ENCODE measurements at places on chromosomes 2 and 18. TPM values are rescaled to one million over a fixed set of nuclear protein-coding genes. Genes with fewer than 3 reads are reported as not detected.

MOB1A gene
- 111 TPM for polyA plus RNA-seq

- no peak overlapping the region for H3K4me3 ChIP-seq
- DNase-seq: no peak
- peaks cover 2% of the 10 kb centered on the region for H3K4me1 ChIP-seq
- H3K27me3 ChIP-seq: no peaks in the 10 kb centered on the region
- H3K36me3 ChIP-seq: no peaks in the 10 kb centered on the region
Observed at GRCh38 chr18:6428851-6429395, 14.2 kb upstream of the L3MBTL4 start.

DNA sequence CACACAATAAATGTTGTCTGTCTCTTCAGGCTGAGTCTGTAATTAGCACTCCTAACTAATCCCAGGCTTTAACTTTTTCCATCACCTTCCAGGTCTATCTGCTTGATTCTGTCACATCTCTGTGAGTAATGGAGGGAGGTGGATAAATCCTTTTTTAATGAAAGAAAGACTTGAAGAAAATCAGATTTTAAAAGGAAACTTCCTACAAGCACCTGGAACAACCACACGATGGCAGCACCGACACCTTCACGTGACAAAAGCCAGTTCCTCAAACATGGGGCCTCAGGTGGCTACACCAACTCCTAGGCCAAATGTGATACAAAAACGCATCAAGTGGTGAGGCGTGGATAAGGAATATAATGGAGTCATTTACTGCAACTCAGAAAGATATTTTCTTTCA lies 41.8 kb downstream of the TGFBRAP1 start:
- no peaks in the 10 kb centered on the region for H3K27me3 ChIP-seq
- no peak for DNase-seq
- peaks cover 1% of the 10 kb centered on the region for H3K4me1 ChIP-seq

DNA sequence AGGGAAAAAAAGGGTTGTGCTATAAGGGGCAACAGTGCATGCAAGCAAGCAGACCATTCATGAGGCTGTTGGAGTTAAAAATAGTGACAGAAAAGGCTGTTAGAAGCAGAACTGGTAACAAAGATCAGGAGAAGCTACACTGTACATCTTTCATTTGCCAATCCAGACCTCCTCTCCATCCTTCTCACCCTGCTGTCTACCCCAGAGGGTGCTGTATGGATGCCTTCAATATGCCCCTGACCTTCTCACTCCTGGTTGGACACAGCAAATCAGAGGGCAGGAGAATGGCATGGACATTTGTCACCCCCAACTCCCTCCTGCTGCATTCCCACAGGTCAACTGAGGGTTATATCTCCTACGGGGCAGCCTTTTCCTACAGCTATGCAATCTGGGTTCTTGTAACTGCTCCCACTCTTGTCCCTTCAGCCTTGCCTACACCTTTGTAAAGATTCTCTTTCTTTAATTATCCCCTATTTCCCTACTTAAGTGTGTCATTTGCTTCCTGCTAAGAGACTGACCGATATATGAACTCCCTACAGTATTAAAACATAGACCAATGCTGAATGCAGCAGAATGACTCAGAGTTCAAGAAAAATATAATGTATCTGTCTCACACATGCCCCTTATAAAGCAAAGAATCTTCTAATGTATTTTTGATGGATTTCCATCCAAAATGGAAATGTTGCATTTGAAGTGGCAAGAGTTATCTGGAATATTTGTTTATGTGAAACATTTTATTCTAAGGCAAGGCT lies 169.2 kb upstream of the NCKAP5 start:
- peaks cover 8% of the 10 kb centered on the region for H3K27me3 ChIP-seq
- no peak for DNase-seq
- no peak overlapping the region for H3K4me3 ChIP-seq
- H3K27ac ChIP-seq: no peak overlapping the region
- H3K4me1 ChIP-seq: no peaks in the 10 kb centered on the region

DUSP2 gene
- polyA plus RNA-seq: 24.3 TPM

DNA sequence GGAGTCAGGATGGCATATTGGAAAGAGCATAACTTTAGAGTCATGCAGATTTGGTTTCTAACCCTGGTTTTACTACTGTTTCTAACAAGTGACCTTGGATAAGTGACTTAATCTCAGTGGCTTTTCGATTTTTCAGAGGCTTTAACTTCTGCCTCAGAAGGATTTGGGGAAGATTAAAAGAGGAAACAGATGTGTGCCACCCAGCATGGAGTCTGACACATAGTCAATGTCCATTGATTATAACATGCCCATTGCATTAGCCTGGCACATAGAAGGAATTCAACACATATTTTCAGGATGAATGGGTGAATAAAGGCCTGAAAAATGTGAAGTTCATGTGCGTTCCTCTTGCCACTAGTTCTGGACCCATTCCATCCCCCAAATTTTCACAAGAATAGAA lies 438.2 kb downstream of the EPHA4 start:
- no peak overlapping the region for H3K4me3 ChIP-seq
- H3K4me1 ChIP-seq: no peaks in the 10 kb centered on the region
- no peak overlapping the region for H3K27ac ChIP-seq
- no peak for DNase-seq

IL1A gene
- polyA plus RNA-seq: not detected

DNA sequence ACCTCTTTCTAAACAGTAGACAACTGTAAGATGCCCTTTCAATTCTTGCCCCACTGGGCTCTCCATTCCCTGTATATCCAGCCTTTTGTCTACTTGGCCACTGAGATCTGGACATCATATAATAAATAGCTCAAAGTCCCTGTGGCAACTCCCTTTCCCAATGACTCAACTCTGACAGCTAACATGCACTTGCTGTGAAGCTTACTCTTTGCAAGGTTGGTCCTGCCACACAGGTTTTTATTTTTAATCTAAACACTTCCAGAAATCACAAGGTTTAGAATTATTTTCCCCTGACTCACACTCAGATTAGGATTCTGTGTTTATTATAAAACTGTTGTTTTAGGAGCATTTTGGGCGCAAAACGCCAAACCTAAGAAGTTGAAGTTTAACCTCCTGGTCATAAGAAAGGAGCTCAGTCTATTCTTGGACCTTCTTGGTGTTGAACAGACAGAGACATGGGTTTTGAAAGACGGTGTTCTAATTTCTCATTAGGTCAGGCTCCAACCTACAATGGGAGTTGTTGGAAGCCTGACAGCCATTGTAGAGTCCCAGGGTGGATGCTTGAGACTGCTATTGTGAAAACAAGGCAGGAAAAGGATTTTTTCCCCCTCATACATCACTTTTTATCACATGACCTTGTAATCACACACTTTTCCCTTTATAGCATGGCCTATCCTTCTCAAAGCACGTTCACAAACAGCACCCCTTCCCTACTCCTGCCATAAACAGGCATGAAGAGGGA lies 124.7 kb upstream of the SERPINE2 start:
- no peaks in the 10 kb centered on the region for H3K36me3 ChIP-seq
- no peak overlapping the region for H3K4me3 ChIP-seq
- DNase-seq: no peak

DNA sequence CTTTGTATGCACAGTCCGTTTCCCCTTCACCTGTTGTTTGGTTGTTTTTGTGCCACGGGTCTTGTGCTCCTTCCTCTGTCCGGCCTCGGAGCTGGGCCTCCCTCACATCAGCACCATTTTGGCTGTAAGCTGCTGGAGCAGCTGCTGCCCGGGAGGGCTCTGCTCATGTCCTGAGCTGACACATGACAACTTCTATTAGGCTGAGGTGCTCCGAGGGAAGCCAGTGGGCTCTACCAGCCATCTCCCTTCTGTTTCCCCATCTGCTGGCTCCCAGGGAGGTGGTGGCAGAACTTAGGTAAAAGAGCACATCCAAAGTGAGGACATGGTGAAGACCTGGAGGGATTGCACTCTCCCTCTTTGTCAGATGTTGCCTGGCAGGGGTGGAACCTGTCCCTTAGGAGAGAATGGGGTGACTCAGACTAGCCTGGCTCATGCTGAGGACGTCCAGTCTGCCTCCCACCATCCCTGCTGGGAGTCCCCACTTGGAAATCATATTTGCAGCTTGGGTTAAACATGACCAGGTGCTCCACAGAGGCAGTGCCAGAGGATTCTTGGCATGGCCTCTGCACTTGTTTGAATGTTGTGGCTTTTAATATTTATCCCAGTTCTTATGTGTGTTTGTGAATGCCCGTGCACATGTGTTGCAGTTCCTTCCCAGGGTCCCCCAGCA lies 49.8 kb upstream of the TNP1 start:
- no peak for DNase-seq
- H3K4me3 ChIP-seq: no peak overlapping the region
- H3K4me1 ChIP-seq: no peaks in the 10 kb centered on the region
- H3K27me3 ChIP-seq: peaks cover 2% of the 10 kb centered on the region
- H3K36me3 ChIP-seq: no peaks in the 10 kb centered on the region

DNA sequence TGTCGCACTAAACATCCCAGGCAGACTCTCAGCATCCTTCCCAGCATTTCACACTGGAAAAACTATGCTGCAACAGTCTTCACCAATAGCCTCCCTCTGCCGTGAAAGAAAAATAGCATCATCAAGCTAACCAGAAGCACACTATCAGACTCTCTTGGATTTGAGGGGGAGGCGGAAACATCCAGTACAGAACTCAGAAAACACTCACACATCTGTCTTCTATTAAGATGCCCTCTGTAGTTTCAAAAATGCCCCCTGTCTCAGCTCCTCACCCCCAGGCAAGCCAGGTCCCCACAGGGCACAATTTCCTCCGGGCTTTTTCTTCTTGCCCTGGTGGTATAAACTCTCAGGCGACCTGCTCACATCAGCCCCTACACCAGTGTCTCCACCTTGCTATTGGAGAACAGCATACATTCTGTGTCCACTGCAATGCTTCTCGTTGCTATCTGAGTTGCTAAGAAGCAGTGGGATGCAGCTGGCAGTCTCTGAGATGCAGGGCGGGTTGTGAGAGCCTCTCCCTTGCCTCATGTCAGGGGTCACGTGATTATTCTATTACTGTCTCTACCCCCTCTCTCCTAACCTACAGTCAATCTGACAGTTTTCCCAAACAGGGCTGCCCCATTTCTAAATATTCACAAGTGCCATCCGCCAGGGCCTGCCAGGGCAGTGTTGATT lies 189.9 kb downstream of the INO80D start:
- H3K36me3 ChIP-seq: no peaks in the 10 kb centered on the region
- no peaks in the 10 kb centered on the region for H3K4me1 ChIP-seq
- DNase-seq: no peak
- H3K27ac ChIP-seq: no peak overlapping the region
- H3K27me3 ChIP-seq: peaks cover 1% of the 10 kb centered on the region

IL36A gene
- 0.47 TPM for polyA plus RNA-seq

DNA sequence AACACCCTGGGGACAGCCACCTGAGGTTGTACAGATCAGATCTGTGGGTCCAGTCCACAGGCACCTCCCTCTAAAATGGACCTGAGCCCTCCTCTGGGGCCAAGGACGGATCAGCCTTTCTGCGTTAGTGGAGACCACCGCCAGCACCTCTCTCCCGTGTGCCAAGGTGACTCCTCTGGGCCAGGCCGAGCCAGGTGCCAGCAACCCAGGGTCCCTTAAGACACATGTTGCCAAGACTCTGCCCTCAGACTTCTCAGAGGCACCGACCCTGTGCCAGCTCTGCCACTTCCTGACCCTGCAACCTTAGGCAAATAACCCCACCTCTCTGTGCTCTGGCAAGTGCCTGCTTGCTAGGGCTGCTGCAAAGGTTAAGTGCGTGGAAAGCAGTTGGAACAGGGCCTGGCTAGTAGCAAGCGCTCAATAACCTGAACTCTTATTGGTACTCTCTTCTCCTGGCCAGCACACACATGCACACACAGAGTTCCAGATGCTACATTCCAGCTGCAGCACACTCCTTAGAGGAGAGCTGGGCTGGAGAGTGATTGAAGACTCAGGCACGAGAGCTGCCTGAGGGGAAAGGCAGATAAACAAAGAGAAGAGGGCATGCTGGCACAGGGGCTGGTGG lies 105.6 kb downstream of the TNS1 start:
- DNase-seq: no peak
- no peaks in the 10 kb centered on the region for H3K36me3 ChIP-seq
- no peaks in the 10 kb centered on the region for H3K27me3 ChIP-seq
- no peak overlapping the region for H3K4me3 ChIP-seq
- H3K27ac ChIP-seq: no peak overlapping the region
- H3K4me1 ChIP-seq: no peaks in the 10 kb centered on the region

DNA sequence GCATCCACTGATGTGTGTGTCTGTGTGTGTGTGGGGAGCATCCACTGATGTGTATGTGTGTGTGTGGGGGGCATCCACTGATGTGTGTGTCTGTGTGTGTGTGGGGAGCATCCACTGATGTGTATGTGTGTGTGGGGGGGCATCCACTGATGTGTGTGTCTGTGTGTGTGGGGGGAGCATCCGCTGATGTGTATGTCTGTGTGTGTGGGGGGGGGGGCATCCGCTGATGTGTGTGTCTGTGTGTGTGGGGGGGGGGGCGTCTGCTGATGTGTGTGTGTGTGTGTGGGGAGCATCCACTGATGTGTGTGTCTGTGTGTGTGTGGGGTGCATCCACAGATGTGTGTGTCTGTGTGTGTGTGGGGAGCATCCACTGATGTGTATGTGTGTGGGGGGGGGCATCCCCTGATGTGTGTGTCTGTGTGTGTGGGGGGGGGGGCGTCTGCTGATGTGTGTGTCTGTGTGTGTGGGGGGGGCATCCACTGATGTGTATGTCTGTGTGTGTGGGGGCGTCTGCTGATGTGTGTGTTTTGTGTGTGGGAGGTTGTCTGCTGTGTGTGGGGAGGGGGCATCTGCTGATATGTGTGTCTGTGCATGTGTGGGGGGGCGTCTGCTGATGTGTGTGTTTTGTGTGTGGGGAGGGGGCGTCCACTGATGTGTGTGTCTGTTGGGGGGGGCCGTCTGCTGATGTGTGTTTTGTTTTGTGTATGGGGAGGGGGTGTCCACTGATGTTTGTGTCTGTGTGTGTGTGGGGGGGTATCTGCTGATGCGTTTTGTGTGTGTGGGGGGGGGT lies 125.9 kb downstream of the NFATC1 start:
- peaks cover 81% of the 10 kb centered on the region for H3K4me1 ChIP-seq
- H3K36me3 ChIP-seq: no peaks in the 10 kb centered on the region
- no peak overlapping the region for H3K4me3 ChIP-seq
- H3K27me3 ChIP-seq: no peaks in the 10 kb centered on the region
- DNase-seq: no peak

GRCh38 chr2:74679615-74680014 lies 25.6 kb downstream of the SEMA4F start:
- H3K27me3 ChIP-seq: no peaks in the 10 kb centered on the region
- peaks cover 22% of the 10 kb centered on the region for H3K36me3 ChIP-seq
- H3K4me1 ChIP-seq: no peaks in the 10 kb centered on the region
- no peak overlapping the region for H3K27ac ChIP-seq

MSH2 gene
- polyA plus RNA-seq: 35.3 TPM
